ENCODE measurements at places on chromosomes 2 and 18. TPM values are rescaled to one million over a fixed set of nuclear protein-coding genes. Genes with fewer than 3 reads are reported as not detected.

- no peak for DNase-seq
Measured at GRCh38 chr2:21727101-21727500, 603.3 kb downstream of the TDRD15 start.

DNA sequence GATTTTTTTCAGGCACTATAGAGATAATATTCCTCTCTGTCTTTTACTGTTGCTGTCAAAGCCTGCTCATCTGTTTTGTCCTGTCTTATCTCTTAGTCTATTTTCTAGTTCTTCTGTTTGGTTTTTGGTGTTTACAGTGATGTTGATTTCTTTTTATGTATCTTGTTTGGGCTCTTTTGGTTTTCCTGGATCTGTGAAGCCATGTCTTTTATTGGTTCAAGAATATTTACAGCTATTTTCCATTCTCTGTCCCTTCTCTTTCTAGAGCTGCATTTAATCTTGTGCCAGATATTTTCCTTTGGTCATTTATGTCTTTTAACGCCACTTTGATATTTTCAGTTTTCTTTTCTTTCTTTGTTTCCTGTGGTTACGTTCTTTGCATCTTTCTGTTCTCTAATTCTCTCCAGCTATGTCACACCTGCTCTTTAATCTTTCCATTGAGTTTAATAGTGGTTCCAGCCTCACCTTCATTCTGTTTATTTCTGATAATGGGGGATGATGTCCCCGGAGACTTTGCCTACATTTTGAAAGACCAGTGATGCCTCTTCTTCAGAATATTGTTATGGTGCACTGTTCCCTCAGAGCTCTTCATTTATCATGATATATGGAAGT is 32.0 kb downstream of the SMCHD1 start:
- DNase-seq, result no peak

DNA sequence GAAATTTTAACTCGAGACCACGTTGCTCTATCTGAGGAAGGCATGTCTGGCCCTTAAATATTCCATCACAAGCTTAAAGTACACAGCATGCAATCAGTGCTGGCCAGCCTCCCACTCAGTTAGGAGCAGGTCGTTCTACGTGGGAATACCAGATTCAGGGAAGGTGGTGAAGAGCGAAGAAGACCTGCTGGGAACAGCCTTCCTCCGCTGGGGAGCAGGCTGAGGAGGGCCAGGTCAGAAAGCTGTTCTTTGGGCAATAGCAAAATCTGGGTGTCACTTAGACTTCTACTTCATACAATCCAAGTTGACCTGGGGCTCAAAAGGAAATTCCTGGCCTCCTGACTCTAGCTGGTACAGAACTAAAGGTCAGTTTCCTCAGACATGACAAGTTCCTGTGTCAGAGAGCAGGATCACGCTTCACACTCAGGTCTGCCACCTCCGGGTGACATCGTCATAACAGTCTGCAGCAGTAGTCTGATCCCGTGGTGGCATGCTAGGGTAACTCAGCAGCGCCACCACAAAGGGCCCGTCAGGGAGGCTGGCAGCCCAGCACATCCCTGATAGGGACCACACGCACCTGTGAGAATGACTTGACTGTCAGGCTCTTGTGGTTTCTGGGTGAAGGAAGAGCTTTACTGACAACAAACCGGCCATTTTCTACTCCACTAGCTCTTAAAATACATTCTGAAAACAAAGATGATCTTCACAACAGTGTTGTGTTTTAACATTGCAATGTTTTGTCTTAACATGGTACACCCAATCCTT is 35.2 kb upstream of the NAPG start:
- peak; percentile 90 for DNase-seq

DNA sequence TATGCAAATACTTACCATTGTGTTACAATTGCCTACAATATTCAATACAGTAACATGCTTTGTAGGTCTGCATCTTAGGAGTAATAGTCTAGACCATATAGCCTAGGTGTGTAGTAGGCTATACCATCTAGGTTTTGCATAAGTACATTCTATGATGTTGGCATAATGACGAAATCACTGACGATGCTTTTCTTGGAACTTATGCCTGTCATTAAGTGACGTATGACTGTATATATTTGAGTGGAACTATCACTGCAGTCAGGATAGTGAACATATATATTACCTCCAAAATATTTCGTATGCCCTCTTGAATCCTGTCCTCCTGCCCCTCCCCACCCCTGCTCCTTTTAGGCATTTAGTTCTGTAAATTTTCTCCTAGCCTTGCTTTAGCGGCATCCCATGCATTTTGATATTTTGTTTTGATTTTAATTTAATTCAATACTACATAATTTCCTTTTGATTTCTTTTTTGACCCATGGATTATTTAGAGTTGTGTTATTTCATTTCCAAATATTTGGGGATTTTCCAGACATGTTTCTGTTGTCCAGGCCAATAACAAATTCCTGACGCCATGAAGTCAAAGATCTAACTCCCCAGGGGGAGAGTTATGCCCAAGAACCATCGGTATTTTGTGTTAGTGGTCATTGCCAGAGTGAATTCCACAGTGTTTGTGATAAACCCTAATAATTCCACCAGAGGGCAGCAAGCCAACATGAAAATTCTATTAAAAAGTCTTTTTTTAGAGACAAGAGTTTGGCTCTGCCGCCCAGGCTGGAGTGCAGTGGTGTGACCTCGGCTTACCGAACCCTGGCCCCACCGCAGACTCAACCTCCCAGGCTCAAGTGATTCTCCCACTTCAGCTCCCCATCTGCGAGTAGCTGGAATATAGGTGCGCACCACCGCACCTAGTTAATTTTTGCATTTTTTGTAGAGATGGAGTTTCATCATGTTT is 24.2 kb upstream of the CASP8 start:
- peak; percentile 56 for DNase-seq

DNA sequence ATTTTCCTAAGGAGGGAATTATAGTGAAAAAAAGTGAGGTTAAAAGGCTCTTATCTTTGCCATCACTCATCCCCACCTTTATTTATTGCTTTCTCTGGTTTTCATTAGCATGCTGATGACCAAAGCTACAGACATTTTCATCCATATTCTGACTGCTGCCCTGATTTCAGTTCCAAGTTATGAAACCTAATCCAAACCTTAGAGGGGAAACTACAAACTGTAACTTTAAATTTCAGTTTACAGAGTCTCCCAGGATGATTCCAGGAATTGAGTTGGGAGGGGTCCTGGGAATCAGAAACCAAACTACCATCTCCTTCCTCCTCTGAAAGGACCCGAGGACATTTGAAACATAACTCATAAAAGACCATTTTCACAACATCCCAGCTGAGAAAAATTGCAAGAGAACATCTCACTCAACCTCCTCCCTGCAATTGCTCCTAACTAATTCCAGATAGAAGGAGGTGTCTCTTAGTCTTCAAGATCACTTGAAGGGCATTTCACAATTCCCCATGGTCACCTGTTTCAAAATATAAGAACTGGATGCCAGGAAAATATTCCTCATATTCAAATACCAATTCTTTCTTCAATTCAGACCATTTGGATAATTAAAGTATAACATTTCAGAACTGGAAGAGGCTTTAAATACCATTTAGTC is 520.6 kb downstream of the TNS1 start:
- DNase-seq, result no peak

NAT8 gene
- total RNA-seq, result 8.5 TPM

TGIF1 gene
- total RNA-seq, result 37.0 TPM

PLGLB1 gene
- total RNA-seq, result 10.7 TPM

- no peak for DNase-seq
Measured at GRCh38 chr18:63832470-63832869, 55.0 kb upstream of the SERPINB2 start.

- DNase-seq, result no peak
Measured at GRCh38 chr18:21439431-21439846, 161.1 kb downstream of the ESCO1 start.

GRCh38 chr2:18896125-18896764 is 306.9 kb upstream of the NT5C1B start:
- DNase-seq, result no peak

DNA sequence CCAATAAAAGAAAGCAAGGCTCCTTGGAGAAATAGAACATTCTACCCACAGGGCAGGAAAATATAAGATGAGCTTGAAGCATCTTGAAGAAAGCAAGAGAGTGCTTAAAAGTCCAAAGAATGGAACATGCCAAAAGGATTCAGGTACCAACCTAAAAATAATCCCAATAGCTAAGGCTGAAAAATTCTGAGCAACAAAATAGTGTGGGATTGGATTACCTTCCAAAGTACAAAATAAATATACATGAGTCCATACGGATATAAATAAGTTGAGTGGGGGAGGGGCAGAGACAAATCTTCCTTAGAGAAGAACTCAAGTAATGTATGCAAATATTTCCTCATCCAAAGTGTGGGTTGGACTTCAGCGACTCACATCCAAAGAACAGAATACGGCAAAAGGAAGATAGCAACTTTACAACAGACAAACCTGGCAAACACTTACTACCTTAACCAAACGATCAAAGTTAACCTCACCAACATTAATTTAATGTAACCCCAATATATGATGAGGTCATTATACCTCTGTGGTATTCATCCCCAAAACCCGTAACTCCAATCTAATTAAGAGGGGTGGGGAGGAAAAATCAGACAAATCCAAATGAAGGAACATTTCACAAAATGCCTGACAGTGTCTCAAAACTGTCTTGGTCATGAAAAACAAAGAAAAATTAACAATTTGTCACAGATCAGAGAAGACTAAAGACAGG is 26.9 kb downstream of the MEMO1 start:
- no peak for DNase-seq

- no peak for DNase-seq
Measured at GRCh38 chr18:68298330-68298729, 416.6 kb downstream of the TMX3 start.

DNA sequence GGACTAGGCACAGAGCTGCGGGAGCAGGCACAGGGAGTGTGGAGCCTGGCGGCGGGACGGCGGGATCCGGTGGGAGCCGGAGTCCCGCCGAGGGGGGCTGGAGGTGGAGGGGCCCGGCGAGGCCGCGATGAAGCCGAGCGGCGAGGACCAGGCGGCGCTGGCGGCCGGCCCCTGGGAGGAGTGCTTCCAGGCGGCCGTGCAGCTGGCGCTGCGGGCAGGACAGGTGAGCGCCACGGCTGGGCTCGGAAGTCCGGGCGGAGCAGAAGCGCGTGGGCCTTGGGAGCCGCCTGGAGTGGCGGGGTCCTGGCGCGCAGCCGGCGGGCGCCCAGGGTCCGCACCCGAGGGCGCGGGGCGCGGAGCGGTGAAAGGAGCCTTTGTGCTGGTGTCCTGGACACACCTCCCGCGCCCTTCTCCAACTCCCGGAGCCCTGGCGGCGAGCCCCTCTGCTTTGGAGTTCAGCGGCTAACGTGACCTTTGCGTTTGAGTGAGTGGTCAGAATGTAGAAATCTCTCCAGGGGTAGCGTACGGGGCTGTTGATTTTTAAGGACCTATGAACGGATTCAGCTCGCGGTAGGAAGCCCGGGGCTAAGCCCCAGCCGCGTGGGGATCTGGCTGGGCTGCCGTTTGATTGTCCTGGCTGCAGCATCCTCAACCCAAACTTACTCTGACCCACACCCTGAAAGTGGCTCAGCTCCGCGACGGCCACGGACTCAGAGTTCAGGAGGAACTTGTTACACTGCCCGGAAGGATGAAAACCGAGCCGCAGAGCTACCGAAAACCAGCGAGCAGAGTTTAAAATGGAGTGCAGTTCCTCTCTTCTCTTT is 448 bp downstream of the IMPA2 start:
- DNase-seq, result peak; percentile 69

GRCh38 chr2:42032224-42032620 is 15.6 kb upstream of the PKDCC start:
- no peak for DNase-seq

GRCh38 chr18:69752737-69753380 is 194.8 kb downstream of the CD226 start:
- DNase-seq, result no peak

DNA sequence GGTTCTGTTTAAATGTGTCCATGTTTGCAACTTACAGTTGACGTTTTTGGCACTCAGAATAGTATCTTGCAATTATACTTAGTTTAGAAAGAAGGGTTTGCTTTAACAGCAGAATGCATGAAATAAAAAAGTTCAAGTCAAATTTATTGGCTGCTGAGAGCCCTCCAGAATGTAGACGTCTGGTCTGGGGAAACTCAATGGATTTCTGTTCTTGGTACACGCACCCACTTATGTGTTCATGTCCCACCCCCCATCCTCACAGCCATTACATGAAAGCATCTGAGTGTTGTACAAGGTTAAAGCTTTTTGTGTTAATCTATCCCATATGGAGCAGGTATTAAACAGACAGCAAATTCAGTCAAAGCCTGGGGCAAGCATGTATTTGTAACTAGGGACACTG is 219.5 kb downstream of the SOX11 start:
- DNase-seq, result no peak

HOXD9 gene
- total RNA-seq, result 0.70 TPM

IL1RL2 gene
- 2.5 TPM for total RNA-seq

- DNase-seq, result no peak
Measured at GRCh38 chr2:202638721-202639120, 4.0 kb downstream of the FAM117B start.

GRCh38 chr2:102193074-102193473 is 6.3 kb downstream of the IL1RL2 start:
- no peak for DNase-seq

- DNase-seq, result no peak
Measured at GRCh38 chr2:105287692-105288091, 41.8 kb downstream of the TGFBRAP1 start.

DNA sequence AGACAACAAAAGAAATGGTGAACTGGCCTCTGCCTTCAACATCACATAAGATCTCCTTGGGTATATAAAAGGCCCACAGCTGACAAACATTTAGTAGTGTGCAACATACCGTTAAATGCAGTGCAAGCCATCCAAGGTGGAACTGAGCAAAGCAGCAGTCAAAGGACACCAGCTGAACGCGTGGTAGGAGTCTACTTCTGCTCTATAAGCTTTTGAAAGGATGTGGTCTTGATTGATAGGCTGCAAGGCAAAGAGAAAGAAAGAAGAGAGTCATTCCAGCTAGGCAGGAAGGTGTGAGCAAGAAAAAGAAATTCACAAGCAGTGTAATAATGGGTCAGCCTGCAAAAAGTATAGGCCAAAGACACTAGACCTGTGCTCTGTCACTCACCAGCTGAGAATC is 356.3 kb downstream of the SATB2 start:
- DNase-seq, result no peak

GRCh38 chr2:177324797-177325196 is 60.3 kb upstream of the NFE2L2 start:
- no peak for DNase-seq

- DNase-seq, result no peak
Measured at GRCh38 chr2:54366487-54367280, 89.4 kb upstream of the SPTBN1 start.

DNA sequence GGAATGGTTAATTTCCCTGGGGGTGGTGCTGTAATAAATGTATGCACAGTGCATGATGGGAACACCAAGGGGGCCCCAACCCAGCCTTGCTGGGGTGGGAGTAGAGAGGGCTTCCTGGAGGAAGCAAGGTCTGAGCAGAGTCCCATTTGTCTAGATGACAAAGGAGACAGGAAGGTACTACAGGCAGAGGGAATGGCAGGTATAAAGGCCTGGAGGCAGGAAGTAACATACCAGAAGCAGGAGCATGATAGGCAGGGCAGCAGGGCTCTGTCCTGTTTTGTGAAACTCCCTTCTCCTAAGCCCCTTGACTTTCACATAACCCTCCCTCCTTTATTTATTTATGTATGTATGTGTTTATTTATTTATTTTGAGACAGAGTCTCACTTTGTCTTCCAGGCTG is 3.9 kb downstream of the GMPPA start:
- DNase-seq, result no peak
